Stimulated activated CD8-positive, alpha-beta memory T cell treated with anti-CD3 and anti-CD28 coated beads, Interleukin-4, amount 100 ng/mL, for 1 hour (primary cell): ENCODE measurements at places on chromosomes 12 and 14.

DNA sequence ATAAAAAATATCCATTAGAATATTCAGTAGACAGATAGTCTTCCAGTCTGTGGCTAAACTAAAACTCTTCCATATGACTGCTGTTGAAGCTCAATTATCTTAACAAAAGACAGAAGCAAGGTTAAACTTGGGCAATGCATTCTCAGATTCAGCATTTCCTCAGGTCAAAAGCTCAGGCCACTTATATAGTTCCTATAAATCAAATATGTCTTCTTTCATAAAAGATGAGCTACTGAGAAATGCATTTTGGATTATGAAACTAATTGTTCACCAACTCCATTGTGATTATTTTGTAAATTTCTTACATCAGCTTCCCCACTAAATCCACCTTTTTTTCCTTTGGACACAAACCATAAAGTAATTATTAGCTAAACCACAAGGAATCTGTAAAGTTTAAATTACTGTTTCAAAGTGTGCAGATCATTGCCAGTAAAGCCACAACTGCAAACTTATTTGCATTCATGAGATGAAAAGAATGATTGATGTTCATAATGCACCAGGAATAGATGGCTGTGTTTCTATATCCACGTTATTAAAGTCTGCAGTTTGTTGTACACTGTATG lies 224.4 kb downstream of the FBXL14 start:
- DNase-seq: no peak

DNA sequence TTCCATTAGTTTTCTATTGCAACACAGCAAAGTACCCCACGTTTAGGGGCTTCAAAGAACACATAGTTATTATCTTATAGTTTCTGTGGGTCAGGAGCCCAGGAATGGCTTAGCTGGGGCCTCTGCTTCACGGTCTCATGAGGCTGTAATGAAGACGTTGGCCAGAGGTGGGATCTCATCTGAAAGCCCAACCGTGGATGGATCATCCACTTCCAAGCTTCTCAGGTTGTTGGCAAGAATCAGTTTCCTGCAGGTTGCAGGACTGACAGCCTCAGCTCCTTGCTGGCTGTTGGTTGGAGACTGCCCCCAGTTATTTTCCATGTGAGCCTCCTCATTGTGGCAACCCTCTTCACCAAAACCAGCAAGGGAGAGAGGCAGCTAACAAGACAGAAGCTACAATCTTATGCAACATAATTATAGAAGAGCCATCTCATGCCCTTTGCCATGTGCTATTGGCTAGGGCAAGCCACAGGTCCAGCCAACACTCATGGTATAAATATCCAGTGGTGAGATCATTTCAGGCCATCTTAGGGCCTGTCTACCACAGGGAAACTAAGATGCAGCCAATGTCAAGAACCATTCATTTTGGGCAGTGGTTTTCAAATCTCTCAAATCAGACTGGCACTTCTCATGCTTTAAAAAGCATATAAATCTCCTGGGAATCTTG lies 452.4 kb downstream of the MED13L start:
- no peak for DNase-seq

DNA sequence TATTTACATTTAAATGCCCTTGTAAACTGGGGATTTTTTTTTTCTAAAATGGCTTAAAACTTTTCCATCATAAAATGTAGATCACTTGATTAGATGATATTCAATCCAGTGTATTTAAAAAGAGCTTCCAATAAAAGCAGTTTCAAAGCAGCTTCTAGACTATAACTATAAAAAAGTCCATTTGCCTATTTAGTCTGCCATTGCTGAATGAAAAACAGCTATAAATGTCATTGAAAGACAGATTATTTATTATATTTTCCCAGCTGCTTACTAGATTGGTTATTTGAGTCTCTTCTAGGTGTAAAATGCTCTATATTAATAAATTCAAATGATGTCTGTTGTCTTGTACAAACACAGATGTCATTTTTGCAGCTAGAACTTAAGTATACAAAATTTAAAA lies 414.8 kb downstream of the RMST start:
- no peak for DNase-seq

DNA sequence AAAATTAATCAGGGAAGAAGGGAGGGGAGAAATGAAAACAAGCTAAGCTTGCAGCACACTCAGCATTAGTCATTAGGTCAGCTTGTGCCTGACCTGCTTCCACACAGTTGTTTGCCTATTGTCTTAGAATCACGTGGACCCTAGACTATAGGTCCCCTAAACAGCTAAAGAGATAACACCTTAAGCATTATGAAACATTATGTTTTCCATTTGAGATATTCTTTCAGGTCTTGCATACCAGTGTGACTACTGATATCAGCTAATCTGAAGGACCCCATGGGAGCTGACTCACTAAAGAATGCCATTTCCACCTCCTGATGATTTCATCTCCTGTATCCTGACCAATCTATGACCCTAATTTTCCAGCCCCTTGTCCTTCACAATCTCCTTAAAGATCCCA lies 154.1 kb upstream of the FUT8 start:
- DNase-seq: no peak

DNA sequence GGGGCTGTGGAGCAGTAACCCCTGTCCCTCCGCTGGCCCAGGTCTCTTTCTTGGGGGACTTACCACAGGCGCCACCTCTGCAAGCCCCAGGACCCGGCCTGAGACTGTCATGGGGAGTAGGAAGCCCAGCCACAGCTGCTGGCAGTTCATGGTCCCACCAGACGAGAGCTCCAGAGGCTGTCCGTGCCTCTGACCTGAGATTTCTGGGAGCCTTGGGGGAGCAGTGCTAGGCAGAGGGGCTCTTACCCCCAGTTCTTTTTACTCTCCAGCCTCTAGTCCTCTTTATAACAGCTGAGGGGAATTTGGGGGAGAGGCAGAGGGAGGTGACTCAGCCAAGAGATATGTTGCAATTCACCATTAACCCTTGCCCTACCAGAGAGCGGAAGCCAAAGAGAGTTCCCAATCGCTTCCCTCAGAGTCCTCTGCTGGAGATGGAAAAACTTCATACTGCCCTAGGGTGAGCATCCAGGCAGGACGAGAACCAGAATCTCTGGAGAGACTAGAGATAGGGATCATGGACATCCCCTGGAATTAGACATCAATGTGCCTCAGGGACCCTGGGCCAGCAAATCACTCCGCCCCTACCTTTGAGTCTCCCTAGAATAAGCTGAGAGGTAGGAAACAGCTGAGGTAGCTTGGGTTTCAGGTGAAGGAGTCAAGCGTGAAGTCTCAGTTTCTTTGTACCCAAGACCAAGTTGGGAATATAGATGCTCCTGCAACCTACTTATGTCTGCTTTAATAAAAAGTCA lies at the start of gene MMP19:
Gene MMP19, minus strand, starts transcription at position 256 of the 749 bp plus-strand sequence. Its CDS starts 106 bp downstream, at position 150.
- DNase-seq: no peak

DNA sequence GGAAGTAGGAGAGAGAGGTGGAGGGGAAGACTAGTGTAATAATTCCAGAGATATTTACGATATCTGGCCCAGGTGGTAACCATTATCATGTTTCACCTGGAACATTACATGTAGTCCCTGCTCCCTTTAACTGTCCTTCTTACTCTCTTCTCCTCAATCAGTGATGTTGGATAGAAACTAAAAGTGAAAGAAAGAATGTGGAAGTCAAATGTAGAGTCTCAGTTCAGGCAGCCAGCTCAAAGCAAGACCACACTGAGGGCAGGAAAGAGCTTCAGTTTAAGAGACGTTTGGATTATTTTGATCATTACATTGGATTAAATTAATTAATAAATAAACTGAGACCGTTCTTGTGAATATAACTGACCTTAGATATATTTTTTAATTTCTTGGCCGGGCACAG lies 594.4 kb downstream of the FLRT2 start:
- no peak for DNase-seq

DNA sequence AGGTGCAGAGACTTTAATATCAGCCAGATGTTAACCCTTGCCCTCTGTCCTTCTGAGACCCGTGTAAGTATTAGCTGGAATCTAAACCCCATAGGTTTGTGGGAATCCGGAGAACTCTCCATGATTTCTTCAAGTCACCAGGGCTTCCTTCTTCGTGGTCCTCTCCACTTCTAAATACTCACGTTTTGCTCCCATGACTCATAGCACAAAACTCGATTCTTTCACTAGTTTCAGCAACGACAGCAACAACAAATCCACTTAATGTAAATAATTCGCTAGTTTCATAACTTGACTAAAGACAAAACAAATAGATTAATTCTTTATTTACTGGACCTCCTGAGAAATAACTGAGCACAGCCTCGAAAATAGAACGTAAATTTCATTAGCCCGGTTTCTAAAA lies 4.4 kb upstream of the CLEC2A start:
- DNase-seq: no peak

- DNase-seq: peak; percentile 73
Measured at GRCh38 chr12:53213348-53213747, 6.3 kb upstream of the ITGB7 start.

- no peak for DNase-seq
Measured at GRCh38 chr12:53593707-53594106, 32.5 kb downstream of the ATF7 start.

- no peak for DNase-seq
Measured at GRCh38 chr12:56657416-56658379, 11.9 kb upstream of the ATP5F1B start.

- no peak for DNase-seq
Measured at GRCh38 chr14:36817071-36817930, 155.6 kb downstream of the PAX9 start.

GRCh38 chr12:1529862-1530591 lies 64.4 kb downstream of the FBXL14 start:
- no peak for DNase-seq
